Type B pancreatic cell (in vitro differentiated cells): ENCODE measurements at places on chromosomes 6 and 20. TPM values are rescaled to one million over a fixed set of nuclear protein-coding genes. Genes with fewer than 3 reads are reported as not detected.

The RAET1G gene
- 0.53 and 2.1 TPM in 2 replicates for total RNA-seq

The VGLL2 gene
- 0.31 and 3.0 TPM in 2 replicates for total RNA-seq

The UNC5CL gene
- 3.1 and 5.1 TPM in 2 replicates for total RNA-seq

The HDDC2 gene
- total RNA-seq = 61.8 and 90.0 TPM in 2 replicates

The MTG2 gene
- 35.6 and 37.4 TPM in 2 replicates for total RNA-seq

The TTLL9 gene
- total RNA-seq = 0.17 and 3.4 TPM in 2 replicates

- peaks cover 3% of the 10 kb centered on the region for H3K27me3 ChIP-seq
- no peaks in the 10 kb centered on the region for H3K36me3 ChIP-seq
- no peaks in the 10 kb centered on the region for H3K4me1 ChIP-seq
These were observed 119.9 kb upstream of the ASCC3 start for GRCh38 chr6:101001012-101001411.

DNA sequence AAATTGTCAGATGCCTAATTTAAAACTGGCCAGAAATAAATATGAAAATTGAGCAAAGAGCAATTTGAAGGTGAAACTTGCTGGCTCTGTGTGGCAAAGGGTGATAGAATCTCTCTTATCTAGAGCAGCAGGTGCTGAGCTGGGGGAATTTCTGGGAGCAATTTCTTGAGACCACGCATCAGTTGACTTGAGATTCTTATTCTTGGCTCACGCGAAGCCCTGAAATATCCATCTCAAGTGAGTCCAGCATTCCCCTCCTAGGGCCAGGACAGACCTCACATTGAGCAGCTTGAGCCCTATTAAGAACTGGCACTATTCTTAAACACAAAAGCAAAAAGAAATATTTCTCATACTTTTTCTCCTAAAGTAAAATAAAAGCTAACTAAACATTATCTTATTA lies 66.3 kb downstream of the MAP7 start:
- DNase-seq = no peak
- H3K4me3 ChIP-seq = no peak overlapping the region
- no peaks in the 10 kb centered on the region for H3K4me1 ChIP-seq

DNA sequence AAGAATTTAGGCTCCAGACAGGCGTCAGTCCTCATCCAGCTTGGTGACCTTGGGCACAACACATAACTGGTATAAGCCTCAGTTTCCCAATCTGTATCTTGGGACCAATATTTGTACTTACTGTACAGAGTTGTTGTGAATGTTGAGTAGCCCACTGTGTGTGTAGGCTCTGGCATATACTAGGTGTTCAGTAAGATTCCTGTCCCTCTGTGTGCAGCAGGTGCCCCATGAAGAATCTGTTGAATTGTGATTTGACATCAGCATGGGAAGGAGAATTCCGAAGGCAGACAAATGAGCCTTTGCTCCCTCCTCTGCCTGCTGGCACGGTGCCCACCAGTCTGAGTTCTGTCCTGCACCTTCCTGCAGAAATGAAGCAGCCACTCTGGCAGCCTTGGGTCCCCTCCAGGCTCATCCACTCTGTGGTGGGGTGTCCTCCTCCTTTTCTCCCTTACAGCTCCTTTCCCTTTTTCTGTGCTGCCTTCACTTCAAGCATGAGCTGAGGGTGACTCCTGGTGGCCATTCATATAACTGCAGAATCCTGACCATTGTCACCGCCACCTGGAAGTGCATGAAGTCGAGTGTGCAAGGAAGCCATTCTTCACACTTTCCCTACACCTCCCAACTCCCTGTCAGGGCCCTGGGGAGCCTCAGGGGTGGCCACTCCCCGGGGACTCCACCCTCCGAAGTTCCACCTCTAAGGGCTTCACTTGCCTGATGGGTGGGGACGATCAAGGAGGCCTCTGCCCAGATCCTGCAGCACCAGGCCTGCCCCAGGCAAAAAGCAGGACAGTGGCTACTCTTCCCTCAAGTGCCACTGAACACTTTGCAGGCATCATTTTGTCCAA lies 48.2 kb downstream of the MRPL14 start:
- no peak for DNase-seq
- H3K27me3 ChIP-seq = peaks cover 13% of the 10 kb centered on the region
- H3K36me3 ChIP-seq = no peaks in the 10 kb centered on the region

GRCh38 chr6:129183187-129183591 lies 300.3 kb downstream of the LAMA2 start:
- H3K27ac ChIP-seq = no peak overlapping the region
- no peak overlapping the region for H3K4me3 ChIP-seq
- no peaks in the 10 kb centered on the region for H3K27me3 ChIP-seq
- peaks cover 12% of the 10 kb centered on the region for H3K4me1 ChIP-seq
- DNase-seq = no peak

GRCh38 chr6:24933868-24934401 lies 1.8 kb downstream of the RIPOR2 start:
- peaks cover 9% of the 10 kb centered on the region for H3K27me3 ChIP-seq
- H3K36me3 ChIP-seq = no peaks in the 10 kb centered on the region
- no peak for DNase-seq
- no peak overlapping the region for H3K27ac ChIP-seq
- peaks cover 35% of the 10 kb centered on the region for H3K4me1 ChIP-seq

- H3K4me3 ChIP-seq = peak overlapping the region; percentile 70
- peaks cover 12% of the 10 kb centered on the region for H3K27me3 ChIP-seq
- H3K36me3 ChIP-seq = peaks cover 8% of the 10 kb centered on the region
- H3K27ac ChIP-seq = no peak overlapping the region
These were observed 223.4 kb downstream of the FOXC1 start for GRCh38 chr6:1832844-1833787.

DNA sequence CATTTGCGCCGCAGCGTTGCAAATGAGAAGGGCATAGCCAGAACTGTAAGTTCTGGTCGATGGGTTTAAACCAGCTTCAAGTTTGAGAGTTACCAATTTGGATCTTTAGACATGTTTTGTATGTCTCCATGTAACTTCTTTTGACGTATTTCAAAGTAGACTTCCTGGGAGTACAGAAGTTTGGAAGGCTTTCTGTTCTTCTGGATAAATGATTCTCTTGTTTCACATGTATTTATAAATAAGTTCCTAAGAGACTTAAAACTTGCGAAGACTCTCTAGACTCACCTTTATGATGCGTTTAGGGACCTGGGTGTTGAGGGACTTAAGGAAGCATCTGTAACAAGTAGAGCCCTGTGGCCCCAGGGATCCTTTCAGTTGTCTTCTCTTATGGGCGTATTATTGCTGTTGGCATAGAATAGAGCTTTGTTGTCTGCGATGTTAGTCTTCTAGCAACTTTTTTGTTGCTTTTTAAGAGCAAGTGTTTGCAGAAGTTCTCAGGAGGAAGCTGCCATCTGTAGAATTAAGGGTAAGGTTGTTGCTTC lies 1.3 kb downstream of the CDYL start:
- H3K27ac ChIP-seq = peak overlapping the region; percentile 92
- peaks cover 28% of the 10 kb centered on the region for H3K27me3 ChIP-seq
- no peak for DNase-seq
- H3K4me3 ChIP-seq = peak overlapping the region; percentile 92
- peaks cover 19% of the 10 kb centered on the region for H3K36me3 ChIP-seq

- H3K27me3 ChIP-seq = no peaks in the 10 kb centered on the region
- no peak overlapping the region for H3K4me3 ChIP-seq
- peaks cover 17% of the 10 kb centered on the region for H3K36me3 ChIP-seq
- H3K27ac ChIP-seq = no peak overlapping the region
- no peak for DNase-seq
- no peaks in the 10 kb centered on the region for H3K4me1 ChIP-seq
These were observed 26.9 kb downstream of the DDX27 start for GRCh38 chr20:49245921-49246740.

- DNase-seq = no peak
- H3K4me1 ChIP-seq = peaks cover 11% of the 10 kb centered on the region
- H3K4me3 ChIP-seq = no peak overlapping the region
- H3K27ac ChIP-seq = no peak overlapping the region
- no peaks in the 10 kb centered on the region for H3K36me3 ChIP-seq
These were observed 10.5 kb upstream of the BMP2 start for GRCh38 chr20:6756693-6757595.

GRCh38 chr6:131112249-131112648 lies 23.0 kb upstream of the AKAP7 start:
- DNase-seq = no peak
- no peak overlapping the region for H3K27ac ChIP-seq
- no peaks in the 10 kb centered on the region for H3K36me3 ChIP-seq
- H3K4me1 ChIP-seq = no peaks in the 10 kb centered on the region
- no peaks in the 10 kb centered on the region for H3K27me3 ChIP-seq
- no peak overlapping the region for H3K4me3 ChIP-seq

GRCh38 chr6:27474672-27475071 lies 1.8 kb upstream of the ZNF184 start:
- H3K4me1 ChIP-seq = peaks cover 16% of the 10 kb centered on the region
- H3K27ac ChIP-seq = peak overlapping the region; percentile 9
- no peaks in the 10 kb centered on the region for H3K27me3 ChIP-seq
- H3K36me3 ChIP-seq = peaks cover 9% of the 10 kb centered on the region
- peak overlapping the region; percentile 92 for H3K4me3 ChIP-seq

DNA sequence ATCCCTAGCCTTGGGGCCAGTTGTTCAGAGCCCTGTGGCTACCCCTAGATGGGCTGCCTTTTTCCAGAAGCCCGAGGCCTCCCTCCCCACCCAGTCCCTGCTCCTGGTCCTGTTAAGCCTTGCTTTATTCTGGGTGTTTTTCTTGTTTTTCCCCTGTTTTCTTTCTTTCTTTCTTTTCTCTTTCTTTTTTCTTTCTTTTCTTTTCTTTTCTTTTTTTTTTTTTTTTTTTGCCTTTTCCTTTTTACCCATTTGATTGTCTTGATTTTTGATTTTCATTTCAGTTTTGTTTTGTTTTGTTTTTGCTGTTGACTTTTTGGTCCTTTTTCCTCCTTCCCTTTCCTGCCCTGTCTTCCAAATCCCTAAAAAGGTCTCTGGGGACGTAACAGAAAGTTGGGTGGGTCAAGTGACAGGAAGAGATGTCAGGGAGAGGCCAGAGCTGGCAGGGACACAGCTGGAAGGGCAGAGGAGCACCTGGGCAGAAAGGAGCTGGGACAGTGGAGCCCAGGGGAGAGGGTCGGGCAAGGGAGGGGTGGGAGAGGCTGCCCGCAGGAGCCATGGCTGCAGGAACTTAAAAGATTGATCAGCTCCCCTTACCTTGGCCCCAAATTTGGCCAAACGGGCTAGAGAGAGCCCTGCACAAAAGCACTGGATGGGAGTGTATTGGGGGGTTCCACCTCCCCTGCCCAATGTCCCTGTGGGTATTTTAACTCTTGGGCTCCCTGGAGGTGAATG lies 27.6 kb downstream of the MYH7B start:
- no peaks in the 10 kb centered on the region for H3K36me3 ChIP-seq
- H3K4me3 ChIP-seq = no peak overlapping the region
- no peak for DNase-seq
- H3K27ac ChIP-seq = no peak overlapping the region
- peaks cover 13% of the 10 kb centered on the region for H3K27me3 ChIP-seq

DNA sequence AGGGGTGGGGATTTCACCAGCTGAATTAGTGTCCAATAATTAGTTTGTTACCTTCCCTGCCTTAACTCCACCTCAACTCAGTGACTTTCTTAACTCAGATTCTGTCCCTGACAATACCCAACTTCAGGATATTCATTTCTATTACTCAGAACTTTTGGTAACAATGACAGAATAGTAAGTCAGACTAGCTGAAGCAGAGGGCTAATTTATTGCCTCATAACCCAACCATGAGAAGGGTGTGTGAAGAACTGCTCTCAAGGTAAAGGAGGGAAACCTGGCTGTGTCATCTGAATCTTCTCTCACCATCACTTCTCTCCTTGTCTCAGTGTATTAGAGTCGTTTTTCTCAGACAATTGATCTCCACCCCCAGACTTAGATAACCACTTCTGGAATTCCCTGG lies 1.2 kb upstream of the PI3 start:
- no peak overlapping the region for H3K4me3 ChIP-seq
- DNase-seq = no peak

DNA sequence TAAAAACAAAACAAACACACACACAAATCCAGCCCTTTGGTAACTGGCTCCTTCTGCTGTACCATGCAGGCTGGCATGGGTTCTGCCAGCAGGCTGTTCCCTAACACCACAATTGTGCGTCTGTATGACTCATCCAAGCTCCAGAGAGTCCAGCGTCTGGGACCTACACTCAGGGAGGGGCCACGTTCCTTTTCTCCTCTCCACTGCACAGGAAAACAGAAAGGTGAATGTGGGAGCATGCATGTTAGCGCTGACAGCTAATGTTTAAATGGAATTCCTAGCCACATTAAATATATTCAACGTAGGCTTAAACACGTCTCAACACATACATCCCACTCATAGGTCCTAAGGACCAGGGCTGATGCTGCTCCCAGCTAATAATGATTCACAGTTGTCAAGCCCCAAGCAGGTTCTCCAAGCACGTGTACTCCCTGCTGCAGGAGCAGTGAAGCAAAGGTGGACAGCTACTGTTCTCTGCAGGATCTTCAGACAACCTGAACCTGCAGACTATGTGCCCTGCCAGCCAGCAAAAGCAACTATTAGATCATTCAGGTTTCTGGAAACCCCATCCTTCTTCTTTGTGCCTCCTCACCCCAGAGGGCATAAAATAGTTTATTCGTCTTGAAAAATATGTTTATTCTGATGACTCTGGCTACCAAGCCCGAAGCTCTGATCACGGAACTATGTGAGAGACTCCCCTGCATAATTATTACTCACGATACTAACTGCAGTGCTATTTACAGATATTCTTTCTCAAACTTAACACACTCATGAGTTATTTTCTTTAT lies 20.9 kb downstream of the MAP1LC3A start:
- peaks cover 27% of the 10 kb centered on the region for H3K36me3 ChIP-seq
- no peak for DNase-seq
- peak overlapping the region; percentile 66 for H3K4me3 ChIP-seq

DNA sequence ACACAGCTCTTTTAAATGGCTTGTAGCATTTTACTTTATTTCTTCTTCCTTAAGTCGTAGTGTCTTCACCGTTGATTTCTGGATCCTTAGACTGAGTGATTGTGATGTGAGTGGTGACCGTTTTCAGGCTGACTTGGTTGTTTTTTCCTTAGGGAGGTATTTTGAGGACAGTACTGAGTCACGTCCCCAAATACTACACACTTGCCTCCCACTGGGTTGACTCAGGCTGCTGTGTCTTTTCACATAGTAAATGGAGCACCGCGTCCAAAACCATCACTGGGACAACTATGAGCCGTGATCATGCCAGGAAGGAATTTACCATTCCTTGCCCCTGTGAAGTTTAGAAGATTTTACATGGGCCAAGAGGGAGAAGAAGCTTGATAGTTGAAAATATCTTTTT lies 174.1 kb downstream of the FARS2 start:
- no peak for DNase-seq
- H3K4me1 ChIP-seq = peaks cover 9% of the 10 kb centered on the region
- H3K36me3 ChIP-seq = peaks cover 13% of the 10 kb centered on the region
- no peak overlapping the region for H3K4me3 ChIP-seq
- no peak overlapping the region for H3K27ac ChIP-seq
- H3K27me3 ChIP-seq = no peaks in the 10 kb centered on the region

GRCh38 chr6:134122775-134123174 lies 70.4 kb upstream of the SLC2A12 start:
- no peaks in the 10 kb centered on the region for H3K27me3 ChIP-seq
- no peak for DNase-seq
- no peak overlapping the region for H3K4me3 ChIP-seq

- H3K36me3 ChIP-seq = no peaks in the 10 kb centered on the region
- H3K27ac ChIP-seq = no peak overlapping the region
- peaks cover 4% of the 10 kb centered on the region for H3K4me1 ChIP-seq
- H3K27me3 ChIP-seq = peaks cover 10% of the 10 kb centered on the region
- H3K4me3 ChIP-seq = no peak overlapping the region
These were observed 80.3 kb upstream of the RNF24 start for GRCh38 chr20:4095639-4096038.
